DMS53 (cell line): ENCODE measurements at places on chromosomes 7 and 10.

- DNase-seq, result no peak
These were observed 2.0 kb downstream of the MYO1G start for GRCh38 chr7:44976746-44977196.

GRCh38 chr10:122056431-122057094 is 67.6 kb downstream of the TACC2 start:
- peak; percentile 83 for DNase-seq

DNA sequence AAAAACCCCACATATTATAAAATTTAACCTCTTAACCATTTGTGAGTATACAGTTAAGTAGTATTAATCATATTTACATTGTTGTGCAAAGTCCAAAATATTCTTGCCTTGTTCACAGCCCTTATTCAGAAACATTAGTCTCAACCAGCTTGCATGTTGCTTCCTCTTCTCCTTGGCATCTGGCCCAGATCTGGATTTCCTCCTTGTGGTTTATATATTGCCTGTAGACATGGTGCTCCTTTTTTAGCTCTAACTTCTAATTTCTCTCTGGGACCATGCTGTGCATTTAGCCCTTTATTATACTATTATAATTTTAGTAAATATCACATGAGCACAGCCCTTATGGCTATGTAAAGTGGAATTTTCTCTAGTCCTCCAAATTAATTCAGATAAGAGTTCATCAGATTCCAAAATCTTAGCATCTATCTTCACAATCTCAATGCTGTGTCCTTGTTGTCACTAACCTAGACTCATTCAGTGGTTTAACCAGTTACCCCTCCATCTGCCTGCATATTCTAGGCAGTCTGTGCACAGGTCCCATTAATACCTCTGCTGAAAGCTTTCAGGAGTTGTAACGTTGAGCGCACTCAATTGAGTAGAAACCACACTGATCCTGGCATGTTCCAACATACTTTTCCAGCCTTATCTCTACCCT is 7.9 kb downstream of the CPED1 start:
- DNase-seq, result peak; percentile 58

GRCh38 chr7:1432411-1433082 is 26.7 kb downstream of the MICALL2 start:
- DNase-seq, result peak; percentile 70

DNA sequence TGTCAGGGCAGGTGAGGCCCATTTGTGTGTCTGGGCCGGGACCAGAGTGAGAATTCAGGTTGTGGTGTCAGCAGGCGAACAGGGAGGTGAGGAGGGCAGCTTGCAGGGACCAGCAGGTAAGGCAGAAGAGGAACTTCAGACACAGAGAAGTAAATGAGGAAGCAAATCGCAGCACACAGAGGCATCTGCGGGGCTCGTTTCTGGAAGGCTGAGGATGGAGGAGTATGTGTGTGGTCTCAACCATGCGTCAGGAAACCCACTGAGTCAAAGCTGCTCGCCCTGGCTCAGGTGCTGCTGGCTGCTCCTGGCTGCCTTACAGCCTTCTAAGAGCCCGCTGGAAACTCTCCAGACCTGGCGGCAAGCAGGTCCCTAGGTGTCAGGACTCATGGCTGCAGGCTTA is 26.9 kb upstream of the PITRM1 start:
- no peak for DNase-seq

DNA sequence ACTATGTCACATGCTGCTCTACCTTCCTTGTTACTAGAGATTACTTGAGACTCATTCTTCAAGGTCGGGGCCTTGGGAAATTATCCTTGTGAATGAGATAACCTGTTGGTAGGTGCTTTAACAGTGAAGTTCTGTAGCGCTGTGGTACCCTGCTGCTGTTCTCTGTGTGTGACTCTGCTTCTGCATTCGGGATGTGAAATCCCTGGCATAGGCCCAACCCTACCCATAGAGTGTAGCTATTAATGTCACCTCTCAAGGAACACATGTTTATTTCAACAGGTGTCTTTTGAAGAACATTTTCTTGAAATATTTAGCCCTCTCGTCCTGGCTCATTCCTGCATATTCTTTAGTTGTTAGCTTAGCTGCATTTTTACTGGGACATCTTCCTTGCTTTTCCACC is 41.8 kb upstream of the TMEM236 start:
- DNase-seq, result no peak

- DNase-seq, result no peak
These were observed 83.1 kb downstream of the STRA8 start for GRCh38 chr7:135316648-135317313.

- DNase-seq, result no peak
These were observed 310.2 kb downstream of the TNS3 start for GRCh38 chr7:47271749-47272148.

DNA sequence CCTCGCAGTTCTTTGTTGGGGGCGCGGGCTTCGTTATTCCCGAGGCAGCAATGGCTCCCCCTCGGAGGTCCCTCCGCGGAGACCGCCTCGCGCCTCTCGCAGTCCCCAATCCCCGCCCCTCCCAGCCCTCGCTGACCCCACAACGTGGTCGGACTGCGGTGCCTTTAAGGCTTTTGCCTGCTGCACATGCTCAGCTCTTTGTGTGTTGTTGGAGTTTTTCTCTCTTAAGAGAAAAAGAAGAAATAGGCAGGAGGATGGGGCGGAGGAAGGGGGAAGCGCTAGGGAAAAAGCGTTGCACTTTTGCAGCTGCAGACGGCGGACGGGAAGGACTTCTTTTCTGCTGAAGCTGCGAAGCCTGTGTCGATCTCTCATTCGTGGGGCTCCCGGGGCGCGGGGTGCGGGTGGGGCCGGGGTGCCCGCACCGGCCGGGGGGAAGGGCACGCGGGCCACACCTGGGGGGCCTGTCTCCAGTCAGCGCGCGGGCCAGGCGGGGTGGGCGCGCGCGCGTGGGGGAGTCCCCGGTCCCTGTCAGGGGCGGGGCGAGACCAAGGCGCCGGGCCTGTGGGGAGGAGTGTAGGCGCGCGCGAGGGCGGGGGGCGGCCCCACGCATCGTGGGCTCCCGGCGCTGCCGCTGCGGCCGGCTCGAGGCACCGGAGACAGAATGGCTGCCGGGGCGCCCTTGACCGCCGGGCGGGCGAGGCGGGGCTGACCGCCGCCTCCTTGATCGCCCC is 445 bp upstream of the ATRNL1 start:
- peak; percentile 79 for DNase-seq

GRCh38 chr7:143188994-143189393 is 5.8 kb downstream of the TAS2R39 start:
- no peak for DNase-seq

DNA sequence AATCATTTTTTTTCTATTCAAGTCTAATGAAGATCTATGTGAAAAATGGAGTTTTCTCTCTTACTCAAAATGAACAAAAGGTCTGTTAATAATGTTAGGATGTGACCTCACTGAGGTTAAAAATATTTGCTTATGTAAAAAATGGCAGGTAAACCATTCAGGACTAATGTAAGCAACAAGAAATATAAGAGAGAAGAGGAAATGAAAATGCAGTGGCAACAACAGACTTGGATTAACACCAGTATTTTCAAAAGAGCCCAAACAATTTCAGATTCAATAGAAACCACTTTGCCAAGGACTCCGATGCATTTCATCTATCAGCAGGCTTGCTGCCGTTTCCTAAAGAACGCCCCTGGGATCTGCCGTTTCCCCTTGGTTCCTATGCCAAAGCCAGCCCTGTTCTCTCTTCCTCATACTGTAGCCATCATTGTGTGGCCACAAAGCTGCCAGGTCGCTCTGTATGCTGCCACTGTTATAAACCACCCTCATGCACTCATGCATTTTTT is 66.4 kb downstream of the MTURN start:
- no peak for DNase-seq

GRCh38 chr7:7435978-7436377 is 99.7 kb downstream of the COL28A1 start:
- no peak for DNase-seq

- DNase-seq, result no peak
These were observed 114.6 kb upstream of the LRRTM3 start for GRCh38 chr10:66811211-66811610.

- no peak for DNase-seq
These were observed 98.7 kb upstream of the MBL2 start for GRCh38 chr10:52871191-52871843.

DNA sequence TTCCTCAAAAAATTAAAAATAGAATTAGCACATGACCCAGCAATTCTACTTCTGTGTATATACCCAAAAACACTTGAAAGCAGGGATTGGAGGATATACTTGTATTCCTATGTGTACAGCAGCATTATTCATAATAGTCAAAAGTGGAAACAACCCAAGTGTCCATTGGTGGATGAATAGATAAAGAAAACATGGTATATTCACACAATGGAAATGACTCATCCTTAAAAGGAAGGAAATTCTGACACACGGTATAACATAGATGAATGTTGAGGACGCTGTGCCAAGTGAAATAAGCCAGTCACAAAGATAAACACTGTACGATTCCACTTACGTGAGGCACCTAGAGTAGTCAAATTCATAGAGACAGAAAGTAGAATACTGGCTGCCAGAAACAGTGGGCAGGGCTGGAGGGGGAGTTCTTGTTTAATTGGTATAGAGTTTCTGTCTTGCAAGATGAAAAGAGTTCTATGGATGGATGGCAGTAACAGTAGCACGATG is 26.6 kb upstream of the KAT6B start:
- peak; percentile 79 for DNase-seq

GRCh38 chr10:77600640-77601039 is 37.0 kb downstream of the KCNMA1 start:
- no peak for DNase-seq

- DNase-seq, result no peak
These were observed 975.2 kb upstream of the AUTS2 start for GRCh38 chr7:68623030-68623429.

DNA sequence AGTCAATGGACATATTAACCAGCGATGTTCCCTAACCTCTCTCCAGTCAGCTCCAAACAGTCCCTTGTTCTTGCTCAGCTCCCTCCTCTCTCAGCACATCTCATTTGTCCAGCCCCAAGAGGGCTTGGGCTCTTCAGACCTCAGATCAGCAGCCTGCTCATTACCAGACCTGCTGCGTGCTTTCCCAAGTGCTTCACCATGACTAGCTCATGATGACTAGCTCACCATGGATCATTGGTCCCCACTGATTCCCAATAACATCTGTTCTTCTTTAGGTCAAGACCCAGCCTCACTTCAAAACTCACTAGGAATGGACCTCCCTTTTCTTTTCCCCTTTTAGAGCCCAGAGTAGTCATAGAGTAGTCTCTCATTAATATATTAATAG is 121.9 kb downstream of the SLC16A9 start:
- no peak for DNase-seq

- peak; percentile 58 for DNase-seq
These were observed 73.5 kb upstream of the MKLN1 start for GRCh38 chr7:131254211-131254610.

- no peak for DNase-seq
These were observed 199.7 kb downstream of the LHFPL3 start for GRCh38 chr7:104528142-104528541.

DNA sequence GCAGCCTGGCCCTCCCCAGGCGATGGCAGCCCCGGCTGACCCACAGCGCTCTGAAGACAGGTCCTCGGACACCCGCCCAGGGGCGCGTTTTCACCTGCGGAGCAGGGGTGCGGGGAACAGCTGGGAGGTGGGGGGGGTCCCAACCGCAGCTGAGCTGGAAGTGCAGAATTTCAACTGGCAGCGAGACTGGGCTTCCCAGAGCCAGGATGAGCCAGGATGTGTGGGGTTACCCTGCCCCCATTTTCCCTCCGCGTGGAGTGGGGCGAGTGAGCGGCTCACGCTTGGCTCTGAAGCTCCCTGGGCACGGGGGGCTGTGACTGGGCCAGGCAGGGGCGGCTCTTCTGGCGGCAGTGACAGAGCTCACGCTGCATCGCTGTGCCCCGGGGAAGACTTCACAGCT is 70.2 kb downstream of the DNAJB6 start:
- DNase-seq, result no peak
